SJSA1 (cell line): ENCODE measurements at places on chromosomes 5 and 9. TPM values are rescaled to one million over a fixed set of nuclear protein-coding genes. Genes with fewer than 3 reads are reported as not detected.
A peak's percentile ranks its signal among the peaks of the same experiment; 100 is the strongest.

GRCh38 chr9:133539991-133540697 is 5.6 kb downstream of the ADAMTSL2 start:
- no peak for DNase-seq

DNA sequence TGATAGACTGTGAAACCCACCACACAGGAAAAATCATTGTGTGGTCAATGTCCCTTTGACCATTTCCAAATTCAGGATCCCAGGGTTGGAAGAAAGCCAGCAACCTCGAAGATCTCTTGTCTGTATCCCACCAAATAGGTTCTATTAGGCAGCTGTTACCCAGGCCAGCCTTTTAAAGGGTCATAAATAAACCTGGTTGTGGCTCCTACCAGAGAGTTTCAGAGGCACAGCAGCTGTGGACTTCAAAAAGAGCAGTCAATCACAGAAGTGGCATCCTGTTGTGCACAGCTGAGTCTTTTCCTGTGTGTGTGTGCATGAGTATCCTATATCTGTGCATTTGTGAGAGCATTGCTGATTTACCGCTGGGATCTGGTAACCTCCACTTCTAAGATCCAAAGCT is 23.7 kb upstream of the OR2S2 start:
- no peak for DNase-seq

Gene IL9
- not detected in 2 replicates for total RNA-seq

DNA sequence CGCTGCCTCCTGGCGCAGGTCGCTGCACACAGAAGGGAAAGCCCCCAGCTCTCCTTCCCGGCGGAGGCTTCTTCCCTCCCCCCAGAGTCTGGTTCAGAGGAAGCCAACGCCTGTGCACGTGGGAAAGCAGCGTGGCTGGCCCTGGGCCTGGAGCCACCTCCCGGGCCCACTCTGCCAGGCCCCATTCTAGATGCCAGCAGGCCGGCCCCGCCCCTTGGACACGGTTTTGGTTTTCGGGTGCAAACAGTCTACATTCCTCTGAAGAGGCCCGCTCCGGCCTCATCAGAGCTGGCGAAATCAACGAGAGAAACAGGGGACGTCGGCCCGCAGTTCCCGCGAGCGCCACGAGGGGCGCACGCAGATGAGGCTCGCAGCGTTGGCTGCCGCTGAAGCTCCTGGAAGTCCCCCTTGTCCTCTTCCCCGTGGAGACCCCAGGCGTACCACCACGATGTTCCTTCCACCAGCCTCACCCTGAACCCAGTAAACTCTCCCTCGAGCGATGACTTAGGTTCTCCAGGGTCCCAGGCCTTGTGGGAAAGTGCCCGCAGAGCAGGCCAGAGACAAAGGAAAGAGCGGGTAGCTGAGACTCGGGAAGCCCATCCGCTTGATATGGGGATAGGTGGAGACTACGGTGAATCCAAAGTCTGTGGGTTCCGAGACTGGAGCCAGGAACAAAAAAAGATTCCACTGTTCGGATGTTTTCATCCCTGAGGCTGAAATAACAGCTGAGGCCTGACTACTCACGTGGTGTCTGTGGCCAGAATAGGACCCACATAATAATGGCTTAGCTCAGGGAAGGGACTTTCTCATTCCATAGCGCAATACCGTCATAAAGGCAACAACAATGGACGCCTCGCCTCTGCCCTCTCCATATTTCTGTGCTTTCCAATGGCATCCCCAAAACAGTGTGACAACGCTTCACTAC is 64.2 kb downstream of the KLF4 start:
- peak; percentile 65 for DNase-seq

Gene SEMA6A
- total RNA-seq = 0.61 and 6.0 TPM in 2 replicates

Gene CLINT1
- total RNA-seq = 79.4 and 95.4 TPM in 2 replicates

Gene NMUR2
- total RNA-seq = not detected in 2 replicates

GRCh38 chr5:76685704-76686103 is 30.2 kb upstream of the F2R start:
- DNase-seq = peak; percentile 5

GRCh38 chr9:13002740-13003139 is 227.9 kb downstream of the LURAP1L start:
- no peak for DNase-seq

- DNase-seq = no peak
Measured at GRCh38 chr5:98605426-98605825, 168.0 kb upstream of the RGMB start.

- DNase-seq = no peak
Measured at GRCh38 chr9:133514460-133515239, 10.1 kb downstream of the MYMK start.

- no peak for DNase-seq
Measured at GRCh38 chr5:105132581-105132980, 1570.0 kb upstream of the NUDT12 start.

DNA sequence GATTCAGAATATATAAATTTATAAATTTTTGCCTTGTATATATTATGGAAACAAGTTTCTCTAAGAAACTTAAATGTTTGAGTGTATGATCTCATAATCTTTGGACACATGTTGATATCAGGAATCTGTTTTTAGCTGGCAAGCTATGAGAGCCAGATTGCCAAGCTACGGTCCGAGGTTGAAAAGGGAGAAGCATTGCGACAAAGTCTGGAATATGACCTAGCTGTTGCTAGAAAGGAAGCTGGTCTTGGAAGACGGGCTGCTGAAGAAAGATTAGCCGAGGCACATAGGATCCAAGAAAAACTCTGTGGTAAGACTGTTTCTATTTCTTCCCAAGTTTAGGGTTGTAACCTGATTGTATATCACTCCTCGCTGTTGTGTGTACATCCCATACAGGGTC is 25.9 kb downstream of the CCDC171 start:
- DNase-seq = no peak

- no peak for DNase-seq
Measured at GRCh38 chr9:3730511-3730922, 204.7 kb upstream of the RFX3 start.

Gene PARP8
- total RNA-seq = 4.5 and 6.8 TPM in 2 replicates

DNA sequence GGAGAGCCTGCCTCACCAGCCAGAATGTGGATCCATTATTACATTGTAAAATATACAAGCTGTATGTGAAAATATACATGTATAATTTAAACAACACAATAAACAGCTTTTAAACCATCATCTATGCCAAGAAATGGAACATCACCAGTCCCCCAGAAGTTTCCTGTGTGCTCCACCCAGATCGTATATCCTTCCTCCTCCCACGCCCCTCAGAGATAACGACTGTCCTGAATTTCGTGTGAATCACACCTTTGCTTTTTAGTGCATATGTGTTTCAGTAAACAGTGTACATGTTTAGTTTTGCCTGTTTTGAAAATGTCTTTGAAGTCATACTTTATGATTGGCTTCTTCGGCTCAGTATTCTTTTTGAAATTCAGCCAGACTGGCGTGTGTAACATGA is 134.6 kb upstream of the MYO10 start:
- no peak for DNase-seq

DNA sequence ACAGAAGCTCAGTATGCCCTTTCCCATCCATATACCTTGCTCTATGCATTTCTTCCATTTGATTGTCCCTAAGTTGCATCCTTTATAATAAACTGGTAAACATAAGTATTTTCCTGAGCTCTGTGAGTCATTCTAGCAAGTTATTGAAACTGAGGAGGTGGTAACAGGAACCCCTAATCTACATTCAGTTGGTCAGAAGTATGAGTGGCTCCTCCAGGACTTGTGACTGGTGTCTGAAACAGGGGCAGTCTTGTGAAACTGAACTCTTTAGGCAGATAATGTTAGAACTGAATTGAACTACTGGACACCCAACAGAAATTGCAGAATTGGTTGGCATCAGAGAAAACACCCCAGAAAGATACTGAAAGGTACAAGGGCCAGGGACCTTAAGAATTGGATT is 133.1 kb upstream of the POU5F2 start:
- DNase-seq = no peak

Gene FAM81B
- not detected in 2 replicates for total RNA-seq

Gene CD72
- total RNA-seq = not detected in 2 replicates

GRCh38 chr5:165227515-165227914 is 1722.1 kb downstream of the MAT2B start:
- DNase-seq = no peak

Gene ASTN2
- total RNA-seq = 1.3 and 1.8 TPM in 2 replicates

Gene SLC12A2
- total RNA-seq = 79.5 and 91.4 TPM in 2 replicates

DNA sequence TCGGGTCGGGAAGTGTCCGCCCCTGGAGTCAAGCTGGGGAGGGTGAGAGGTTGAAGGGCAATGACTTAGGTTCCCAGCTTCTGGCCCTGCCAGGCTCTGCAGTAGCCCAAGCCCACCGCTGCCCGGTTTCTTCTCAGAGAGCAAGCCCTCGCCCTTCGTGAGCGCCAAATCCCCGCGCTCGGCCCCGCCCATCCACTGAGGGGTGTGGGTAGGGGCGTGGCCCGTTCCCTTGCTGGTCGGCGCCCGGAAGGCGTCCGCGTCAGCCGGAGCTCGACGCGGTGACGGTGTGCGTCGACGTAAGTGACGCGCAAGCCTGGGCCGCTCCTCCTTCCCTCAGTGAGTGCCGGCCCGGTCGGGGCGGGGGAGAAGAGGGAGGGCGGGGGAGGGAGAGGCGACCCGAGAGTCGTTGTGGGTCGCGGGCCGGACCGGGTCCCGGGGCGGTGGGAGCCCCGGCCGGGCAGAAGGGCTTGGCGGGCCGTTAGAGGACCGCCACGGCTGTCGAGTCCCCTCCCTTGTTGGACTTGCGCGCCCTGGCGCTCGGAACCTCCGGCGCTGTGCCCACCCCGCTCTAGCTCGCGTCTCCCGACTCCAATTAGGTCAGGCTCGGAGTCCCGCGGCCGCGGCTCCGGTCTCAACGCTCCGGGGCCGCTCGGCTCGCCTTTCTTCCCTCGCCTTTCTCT is 659 bp downstream of the ZNF131 start:
- DNase-seq = peak; percentile 95

DNA sequence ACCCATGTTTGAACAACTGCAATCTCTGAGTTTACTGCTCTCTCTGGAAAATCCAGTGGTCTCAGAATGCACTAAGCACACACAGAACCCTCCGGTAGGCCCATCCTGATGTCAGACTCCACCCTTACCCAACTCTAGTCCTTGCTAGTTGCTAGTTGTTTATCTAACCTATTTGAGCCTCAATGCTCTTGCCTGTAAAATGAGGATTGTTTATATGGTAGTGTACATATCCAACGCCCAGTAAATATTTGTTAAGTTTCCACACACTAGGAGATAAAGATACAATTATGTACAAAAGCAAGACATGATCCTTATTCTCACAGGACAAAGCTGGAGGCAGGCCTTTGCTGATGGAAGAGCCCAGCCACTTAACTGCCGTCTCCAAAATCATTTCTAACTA is 192.2 kb downstream of the SPOCK1 start:
- no peak for DNase-seq

- no peak for DNase-seq
Measured at GRCh38 chr5:156109317-156110023, 217.5 kb upstream of the SGCD start.

GRCh38 chr5:103907001-103907400 is 344.4 kb upstream of the NUDT12 start:
- DNase-seq = no peak

Gene ANKRD31
- total RNA-seq = not detected in 2 replicates

GRCh38 chr5:170573114-170573513 is 69.3 kb downstream of the KCNIP1 start:
- DNase-seq = no peak

- DNase-seq = no peak
Measured at GRCh38 chr9:7777771-7778170, 21.8 kb downstream of the DMAC1 start.

DNA sequence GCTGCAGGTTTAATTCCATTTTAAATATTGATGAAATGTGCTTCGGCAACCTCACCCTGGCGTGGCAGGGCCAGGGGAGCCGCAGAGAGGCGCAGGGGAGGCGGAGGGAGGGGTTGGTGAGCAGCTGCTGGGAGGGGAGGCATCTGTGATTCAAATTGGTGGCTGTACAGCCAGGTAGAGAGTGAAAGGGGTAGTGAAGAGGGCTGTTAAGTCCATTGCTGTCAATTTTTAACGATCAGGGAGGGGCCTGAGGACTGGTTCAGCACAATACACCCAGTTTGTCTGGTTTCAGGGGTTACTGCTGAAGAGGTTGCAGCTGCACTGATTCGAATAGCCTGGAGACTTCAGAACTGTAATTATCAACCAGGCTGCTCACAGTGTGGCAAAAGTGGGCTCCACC is 31.3 kb downstream of the LHX6 start:
- no peak for DNase-seq

- no peak for DNase-seq
Measured at GRCh38 chr5:106964132-106964531, 706.6 kb downstream of the EFNA5 start.

Gene SLC6A18
- total RNA-seq = not detected in 2 replicates

DNA sequence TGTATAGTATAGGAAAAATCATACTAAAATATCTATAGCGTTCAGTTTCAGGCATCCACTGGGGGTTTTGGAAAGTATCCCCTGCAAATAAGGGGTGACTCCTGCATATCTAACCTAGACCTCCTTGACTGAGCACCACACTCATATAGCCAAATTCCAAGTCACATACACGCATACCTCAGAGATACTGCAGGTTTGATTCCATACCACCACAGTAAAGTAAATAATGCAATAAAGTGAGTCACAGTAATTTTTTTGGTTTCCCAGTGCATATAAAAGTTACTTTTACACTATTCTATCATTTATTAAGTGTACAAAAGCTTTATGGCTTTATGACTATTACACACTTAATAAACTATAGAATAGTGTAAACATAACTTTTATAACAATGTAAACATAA is 151.3 kb downstream of the CCDC192 start:
- no peak for DNase-seq

Gene ABCA2
- 0.81 and 1.3 TPM in 2 replicates for total RNA-seq

- DNase-seq = no peak
Measured at GRCh38 chr9:85569988-85570387, 171.8 kb downstream of the AGTPBP1 start.

DNA sequence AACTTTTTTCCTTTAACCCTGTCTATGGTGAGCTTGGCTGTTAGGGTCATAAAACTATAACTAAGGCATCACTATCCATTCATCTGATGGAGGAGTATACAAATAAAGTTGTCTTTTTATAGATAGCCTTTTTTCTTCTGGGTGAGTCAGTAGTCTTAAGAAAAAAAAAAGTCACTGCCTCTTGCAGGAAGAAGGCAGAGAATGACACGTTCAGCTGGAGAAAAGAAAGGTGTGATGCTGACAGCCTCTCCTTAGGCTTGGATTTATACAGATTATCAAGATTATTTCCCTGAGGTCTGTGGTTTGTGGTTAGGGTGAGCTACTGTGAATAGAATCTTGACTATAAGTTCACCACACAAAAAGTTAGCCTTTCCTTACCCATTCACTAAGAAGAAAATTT is 23.0 kb downstream of the EPB41L4B start:
- no peak for DNase-seq

DNA sequence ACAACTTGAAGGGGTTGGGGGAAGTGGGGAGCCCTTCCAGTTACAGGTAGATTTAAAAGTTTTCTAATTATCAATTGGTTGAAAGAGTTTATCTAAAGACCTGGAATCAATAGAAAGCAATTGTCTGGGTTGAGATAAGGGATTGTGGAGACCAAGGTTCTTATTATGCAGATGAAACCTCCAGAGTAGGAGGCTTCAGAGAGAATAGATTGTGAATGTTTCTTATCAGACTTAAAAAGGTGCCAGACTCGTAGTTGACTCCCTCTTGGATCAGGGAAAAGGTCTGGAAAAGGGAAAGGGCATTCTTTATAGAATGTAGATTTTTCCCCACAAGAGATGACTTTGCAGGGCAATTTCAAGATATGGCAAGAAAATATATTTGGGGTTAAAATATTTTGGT is 100.8 kb downstream of the GADD45G start:
- DNase-seq = no peak

Gene FOXD4
- 0.24 TPM in 1 of 2 replicates, not detected in the other for total RNA-seq

GRCh38 chr9:93115486-93116071 is 18.5 kb downstream of the NINJ1 start:
- DNase-seq = no peak
